Psoas muscle (tissue), 8 donors: ENCODE measurements at places on chromosomes 2 and 18.

DNA sequence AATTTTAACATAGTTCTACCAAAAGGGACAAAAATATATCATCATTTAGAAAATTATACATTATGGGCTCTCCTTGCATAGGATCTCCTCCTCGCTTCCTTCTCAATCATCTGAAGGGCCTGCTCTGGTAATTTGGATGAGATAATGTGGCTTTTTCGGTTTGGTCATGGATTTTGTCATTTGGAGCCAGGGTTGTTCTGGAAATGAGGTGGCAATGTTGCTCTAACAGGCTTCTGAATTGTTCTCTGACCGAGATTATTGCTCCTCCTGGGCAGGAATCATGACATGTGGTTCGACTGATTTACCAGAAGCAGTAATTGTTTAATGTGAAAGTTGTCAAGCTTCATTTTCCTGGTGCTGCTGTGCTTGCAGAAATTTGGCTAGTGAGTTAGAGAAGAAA, 194.7 kb upstream of the ERBB4 start:
- no peak for DNase-seq
- H3K4me1 ChIP-seq = no peaks in the 10 kb centered on the region
- H3K27me3 ChIP-seq = no peaks in the 10 kb centered on the region
- H3K4me3 ChIP-seq = no peak overlapping the region

- DNase-seq = no peak
- H3K4me3 ChIP-seq = no peak overlapping the region
- no peaks in the 10 kb centered on the region for H3K4me1 ChIP-seq
- H3K27ac ChIP-seq = no peak overlapping the region
- peaks cover 13% of the 10 kb centered on the region for H3K36me3 ChIP-seq
Observed at GRCh38 chr2:42742740-42743658, 20.9 kb downstream of the OXER1 start.

GRCh38 chr18:77065221-77065981, 67.2 kb downstream of the MBP start:
- peaks cover 42% of the 10 kb centered on the region for H3K4me1 ChIP-seq
- H3K4me3 ChIP-seq = no peak overlapping the region
- H3K36me3 ChIP-seq = no peaks in the 10 kb centered on the region
- DNase-seq = peak; percentile 64
- H3K27me3 ChIP-seq = no peaks in the 10 kb centered on the region

DNA sequence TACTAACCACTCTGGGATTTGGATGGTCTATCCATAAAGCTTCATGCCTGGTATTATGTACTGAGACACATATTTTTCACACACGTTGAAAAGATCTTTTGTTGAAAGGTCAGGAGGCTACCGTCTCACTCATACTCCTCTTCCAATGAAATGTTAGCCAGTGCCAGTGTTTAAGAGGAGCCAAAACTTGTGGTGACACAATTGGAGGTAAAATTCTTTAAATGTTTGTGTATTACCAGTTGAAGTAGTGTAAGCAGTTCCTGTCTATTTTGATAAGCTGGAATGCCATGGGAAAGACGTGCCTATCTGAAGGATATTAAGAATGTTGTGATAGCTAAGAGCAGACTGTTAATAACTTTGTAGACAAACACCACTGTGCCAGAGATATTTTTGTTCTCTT, 32.1 kb downstream of the MARCHF7 start:
- H3K4me1 ChIP-seq = peaks cover 5% of the 10 kb centered on the region
- peaks cover 77% of the 10 kb centered on the region for H3K36me3 ChIP-seq
- no peak overlapping the region for H3K4me3 ChIP-seq
- H3K27ac ChIP-seq = peak overlapping the region; percentile 21
- no peak for DNase-seq

- peak overlapping the region; percentile 93 for H3K27ac ChIP-seq
- H3K27me3 ChIP-seq = no peaks in the 10 kb centered on the region
- no peaks in the 10 kb centered on the region for H3K36me3 ChIP-seq
- no peak for DNase-seq
Observed at GRCh38 chr2:237868631-237869342, 9.4 kb downstream of the RAMP1 start.

- no peak for DNase-seq
- no peaks in the 10 kb centered on the region for H3K36me3 ChIP-seq
- no peaks in the 10 kb centered on the region for H3K4me1 ChIP-seq
- no peak overlapping the region for H3K4me3 ChIP-seq
Observed at GRCh38 chr2:161273038-161273760, 35.0 kb upstream of the PSMD14 start.

DNA sequence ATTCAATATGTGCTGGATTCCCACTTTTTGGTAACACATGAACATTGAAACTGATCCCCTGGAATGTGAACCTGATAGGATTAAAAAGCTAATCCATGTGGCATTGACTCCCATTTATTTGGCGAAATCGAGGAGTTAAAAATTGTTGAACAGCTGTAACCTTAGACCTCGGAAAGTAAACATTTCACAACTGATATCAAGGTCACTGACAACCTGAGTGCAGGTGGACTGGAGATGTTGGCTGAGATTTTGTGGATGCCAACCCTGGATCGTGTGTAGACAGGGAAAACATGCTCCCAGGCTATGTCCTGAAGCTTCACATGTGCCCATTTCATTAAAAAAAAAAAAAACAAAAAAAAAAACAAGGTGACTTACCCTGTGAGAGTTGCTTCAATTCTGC, 204.8 kb downstream of the SETBP1 start:
- no peaks in the 10 kb centered on the region for H3K36me3 ChIP-seq
- H3K4me3 ChIP-seq = no peak overlapping the region
- DNase-seq = no peak
- H3K27ac ChIP-seq = no peak overlapping the region
- no peaks in the 10 kb centered on the region for H3K27me3 ChIP-seq
- H3K4me1 ChIP-seq = peaks cover 52% of the 10 kb centered on the region

- H3K36me3 ChIP-seq = no peaks in the 10 kb centered on the region
- H3K27me3 ChIP-seq = no peaks in the 10 kb centered on the region
- DNase-seq = no peak
- no peak overlapping the region for H3K4me3 ChIP-seq
Observed at GRCh38 chr18:3753106-3753505, 303.1 kb downstream of the TGIF1 start.

- no peak overlapping the region for H3K27ac ChIP-seq
- H3K4me3 ChIP-seq = no peak overlapping the region
- H3K36me3 ChIP-seq = peaks cover 67% of the 10 kb centered on the region
- no peak for DNase-seq
- H3K27me3 ChIP-seq = no peaks in the 10 kb centered on the region
Observed at GRCh38 chr2:229821316-229821715, 100.5 kb downstream of the TRIP12 start.

DNA sequence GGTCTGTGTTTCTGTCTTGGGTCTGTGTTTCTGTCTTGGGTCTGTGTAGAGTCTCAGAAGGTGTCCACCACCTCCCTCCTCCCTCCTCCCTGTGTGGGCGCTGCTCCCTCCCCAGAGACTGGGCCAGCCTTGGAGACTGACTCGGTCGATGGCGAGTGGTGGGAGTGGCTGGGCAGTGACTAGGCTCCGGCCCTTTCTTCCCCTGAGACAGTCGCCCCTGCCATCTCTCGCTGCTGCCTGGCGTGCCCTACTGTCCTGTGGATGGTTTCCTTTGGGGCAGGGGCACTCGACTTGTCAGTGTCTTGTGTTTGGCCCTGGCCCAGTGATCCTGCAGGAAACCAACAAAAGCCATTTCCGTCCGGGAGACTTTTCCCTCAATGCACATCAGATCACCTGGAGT, 215.8 kb downstream of the NDUFA10 start:
- peaks cover 4% of the 10 kb centered on the region for H3K27me3 ChIP-seq
- H3K27ac ChIP-seq = no peak overlapping the region
- H3K4me3 ChIP-seq = no peak overlapping the region
- H3K4me1 ChIP-seq = peaks cover 1% of the 10 kb centered on the region

DNA sequence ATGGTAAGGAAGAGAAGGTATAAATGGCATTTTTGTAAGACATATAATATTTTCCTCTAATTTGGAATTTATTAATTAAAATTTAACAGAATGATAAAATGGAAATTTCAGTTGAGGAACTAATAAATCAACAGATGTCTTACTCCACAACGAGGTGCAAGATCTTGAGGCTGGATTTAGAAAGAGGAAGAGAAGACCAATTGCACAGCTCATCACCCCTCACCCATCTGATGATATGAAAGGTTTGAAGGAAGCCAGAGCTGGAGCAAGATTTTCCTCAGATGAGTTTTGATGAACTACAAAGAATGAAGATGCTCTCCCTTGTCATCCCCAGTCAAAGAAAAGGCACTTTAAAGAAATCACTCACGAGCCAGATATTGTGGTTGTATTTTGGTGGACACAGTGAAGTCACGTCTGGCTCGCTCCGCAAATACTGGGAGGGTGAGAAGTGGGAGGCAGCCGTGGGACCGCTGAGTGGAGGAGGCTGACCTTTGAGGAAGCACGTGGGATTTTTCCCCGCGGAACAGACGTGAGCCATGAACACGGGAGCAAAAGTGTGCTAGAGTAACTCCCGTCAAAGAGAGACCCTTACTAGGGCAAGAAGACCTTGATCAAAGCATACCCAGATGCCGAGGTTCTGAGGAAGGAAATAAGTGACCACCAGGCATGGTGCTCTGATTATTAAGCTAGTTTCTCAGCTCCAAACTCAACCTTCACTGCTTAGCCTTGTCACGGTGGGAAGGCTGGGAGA, 511.4 kb downstream of the RNF144A start:
- no peak for DNase-seq
- H3K4me3 ChIP-seq = no peak overlapping the region
- H3K27ac ChIP-seq = no peak overlapping the region
- H3K27me3 ChIP-seq = no peaks in the 10 kb centered on the region
- no peaks in the 10 kb centered on the region for H3K4me1 ChIP-seq

DNA sequence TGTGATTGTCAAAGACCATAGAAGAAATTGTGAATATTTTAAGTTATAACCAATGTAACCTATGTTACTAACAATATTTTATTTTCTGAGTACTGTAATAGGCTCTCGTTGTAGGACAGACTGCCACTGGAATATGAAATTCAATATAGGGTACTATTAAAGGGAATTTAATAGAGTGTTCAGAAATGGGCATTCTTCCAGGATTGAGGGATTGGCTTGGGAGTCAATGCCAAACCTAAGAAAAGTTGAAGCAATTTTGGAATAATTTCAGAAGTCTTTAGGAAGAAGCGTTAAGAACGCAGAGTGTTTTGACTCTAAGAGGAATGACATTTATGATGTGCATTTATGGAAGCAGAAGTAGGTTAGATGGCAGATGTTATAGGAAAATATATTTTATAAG, 79.0 kb downstream of the ACVR2A start:
- no peak overlapping the region for H3K4me3 ChIP-seq
- no peak for DNase-seq
- H3K36me3 ChIP-seq = peaks cover 57% of the 10 kb centered on the region
- H3K27me3 ChIP-seq = no peaks in the 10 kb centered on the region
- peaks cover 17% of the 10 kb centered on the region for H3K4me1 ChIP-seq

GRCh38 chr18:55226044-55226443, 266.8 kb upstream of the CCDC68 start:
- no peak overlapping the region for H3K4me3 ChIP-seq
- no peak overlapping the region for H3K27ac ChIP-seq

- peaks cover 16% of the 10 kb centered on the region for H3K36me3 ChIP-seq
- no peaks in the 10 kb centered on the region for H3K4me1 ChIP-seq
- DNase-seq = no peak
Observed at GRCh38 chr2:62998949-62999348, 51.7 kb upstream of the OTX1 start.

GRCh38 chr18:31942291-31942998, 483 bp downstream of the TRAPPC8 start:
- H3K27me3 ChIP-seq = no peaks in the 10 kb centered on the region
- H3K36me3 ChIP-seq = no peaks in the 10 kb centered on the region
- H3K4me1 ChIP-seq = peaks cover 44% of the 10 kb centered on the region
- peak overlapping the region; percentile 91 for H3K27ac ChIP-seq

- H3K4me1 ChIP-seq = peaks cover 80% of the 10 kb centered on the region
- H3K27me3 ChIP-seq = no peaks in the 10 kb centered on the region
- peak overlapping the region; percentile 1 for H3K4me3 ChIP-seq
- DNase-seq = no peak
Observed at GRCh38 chr2:11750422-11750821, 4.0 kb downstream of the LPIN1 start.

GRCh38 chr2:18066894-18067293, 188.4 kb downstream of the KCNS3 start:
- DNase-seq = no peak
- no peak overlapping the region for H3K4me3 ChIP-seq
- H3K27ac ChIP-seq = no peak overlapping the region
- peaks cover 11% of the 10 kb centered on the region for H3K4me1 ChIP-seq
- H3K36me3 ChIP-seq = no peaks in the 10 kb centered on the region

DNA sequence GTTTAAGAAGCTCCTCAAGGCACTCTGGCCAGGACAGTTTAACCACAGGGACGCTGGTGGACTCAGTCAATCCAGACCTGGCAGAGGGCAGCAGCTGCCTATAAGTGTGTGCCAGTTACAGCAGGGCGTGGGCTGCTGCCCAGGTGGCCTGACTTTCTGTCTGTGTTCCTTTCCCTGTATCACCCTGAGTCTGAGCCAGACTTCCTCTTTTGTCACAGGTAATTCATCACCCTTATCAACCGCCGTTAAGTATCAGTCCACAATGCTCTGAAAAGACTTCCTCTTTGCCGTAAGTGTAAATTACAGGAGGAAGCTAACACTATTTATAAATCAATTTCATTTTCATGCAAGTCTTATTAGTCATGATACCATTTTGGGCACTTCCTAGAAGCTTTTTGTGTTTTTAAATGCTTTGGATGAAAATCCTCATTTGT, 7.0 kb downstream of the LPIN1 start:
- peak; percentile 49 for DNase-seq
- H3K4me3 ChIP-seq = peak overlapping the region; percentile 29
- no peaks in the 10 kb centered on the region for H3K27me3 ChIP-seq

GRCh38 chr18:58416014-58416703, 212.7 kb downstream of the ALPK2 start:
- no peaks in the 10 kb centered on the region for H3K4me1 ChIP-seq
- no peak overlapping the region for H3K27ac ChIP-seq

- peak overlapping the region; percentile 71 for H3K27ac ChIP-seq
- peaks cover 68% of the 10 kb centered on the region for H3K4me1 ChIP-seq
- H3K4me3 ChIP-seq = no peak overlapping the region
- H3K27me3 ChIP-seq = no peaks in the 10 kb centered on the region
- no peak for DNase-seq
Observed at GRCh38 chr2:109168716-109169115, 39.7 kb downstream of the SH3RF3 start.

GRCh38 chr2:25401307-25402026, 59.7 kb upstream of the DNMT3A start:
- no peak overlapping the region for H3K4me3 ChIP-seq
- H3K4me1 ChIP-seq = no peaks in the 10 kb centered on the region
- H3K27me3 ChIP-seq = no peaks in the 10 kb centered on the region
- DNase-seq = no peak

- H3K27ac ChIP-seq = no peak overlapping the region
- H3K4me1 ChIP-seq = no peaks in the 10 kb centered on the region
- peak; percentile 41 for DNase-seq
- H3K4me3 ChIP-seq = no peak overlapping the region
- H3K27me3 ChIP-seq = peaks cover 32% of the 10 kb centered on the region
- H3K36me3 ChIP-seq = no peaks in the 10 kb centered on the region
Observed at GRCh38 chr18:49849331-49850217, 36.2 kb upstream of the ACAA2 start.
